Temporal lobe (tissue), 4 donors: ENCODE measurements at places on chromosomes 11 and 22. TPM values are rescaled to one million over a fixed set of nuclear protein-coding genes. Genes with fewer than 3 reads are reported as not detected.

Gene MUC6
- total RNA-seq, result under 0.01 TPM

Gene KRTAP5-9
- total RNA-seq, result not detected

Gene HYOU1
- total RNA-seq, result 32.0 TPM

Gene GAS2
- 6.6 TPM for total RNA-seq

Gene VSIG2
- total RNA-seq, result 0.49 TPM

Gene HORMAD2
- 0.25 TPM for total RNA-seq
